Stimulated activated CD8-positive, alpha-beta memory T cell treated with anti-CD3 and anti-CD28 coated beads, Interleukin-7, amount 100 ng/mL, for 4 hours (primary cell): ENCODE measurements at places on chromosomes 2 and 18.

DNA sequence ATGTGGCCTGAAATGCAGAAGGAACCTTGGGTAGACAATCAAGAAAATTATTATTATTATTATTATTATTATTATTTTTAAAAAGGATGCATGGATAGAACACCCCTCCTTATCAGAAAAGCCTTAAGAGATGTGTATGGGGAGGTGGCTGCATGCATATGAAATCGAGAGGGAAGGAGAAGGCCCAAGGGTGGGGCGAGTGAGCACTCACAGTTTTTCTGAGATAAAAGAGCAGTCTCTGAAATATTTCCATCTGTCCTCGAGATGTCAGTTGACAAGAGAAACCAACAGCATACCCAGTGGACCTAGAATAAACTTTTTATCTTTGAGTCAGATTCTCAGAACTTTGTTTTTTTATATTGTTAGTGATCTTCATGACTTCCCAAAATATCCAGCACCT is 282.9 kb downstream of the GPD2 start:
- DNase-seq = no peak

GRCh38 chr2:227748079-227748478 is 2.4 kb downstream of the SCYGR8 start:
- DNase-seq = no peak

GRCh38 chr2:120510751-120511395 is 164.9 kb downstream of the INHBB start:
- no peak for DNase-seq

- DNase-seq = no peak
Measured at GRCh38 chr2:138321458-138321857, 180.1 kb upstream of the SPOPL start.

DNA sequence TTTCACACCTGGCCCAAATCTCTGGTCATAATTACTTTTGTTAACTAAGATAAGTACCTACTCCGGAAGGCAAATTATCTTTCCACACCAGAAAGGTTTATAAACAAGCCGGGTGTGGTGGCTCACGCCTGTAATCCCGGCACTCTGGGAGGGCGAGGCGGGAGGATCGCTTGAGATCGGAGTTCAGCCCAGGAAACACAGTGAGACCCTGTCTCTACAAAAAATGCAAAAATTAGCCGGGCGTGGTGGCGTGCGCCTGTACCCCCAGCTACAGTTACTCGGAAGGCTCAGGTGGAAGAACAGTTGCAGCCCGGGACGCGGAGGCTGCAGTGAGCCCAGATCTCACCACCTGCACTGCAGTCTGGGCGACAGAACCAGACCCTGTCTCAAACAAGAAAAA is 2.1 kb downstream of the PUM2 start:
- DNase-seq = no peak

- DNase-seq = no peak
Measured at GRCh38 chr2:237754626-237755248, 43.8 kb upstream of the RBM44 start.

DNA sequence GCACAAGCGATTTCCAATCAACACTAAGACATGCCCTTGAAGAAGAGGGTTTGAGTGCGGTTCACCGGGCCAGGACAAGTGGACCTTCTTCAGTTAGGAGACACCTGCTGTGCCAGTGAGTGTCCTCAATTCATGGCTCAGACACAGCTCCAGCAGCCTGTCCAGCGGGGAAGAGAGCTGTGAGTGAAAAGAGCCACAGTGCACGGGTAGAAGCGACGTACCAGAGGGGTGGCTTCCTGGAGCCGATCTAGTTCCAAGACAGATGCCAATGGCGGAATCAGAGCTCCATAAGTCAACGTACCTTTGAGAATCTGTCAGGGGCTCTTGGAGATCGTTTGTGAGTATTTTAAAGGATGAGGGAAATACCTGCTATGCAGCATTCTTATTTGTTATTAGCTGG is 119.9 kb upstream of the SALL3 start:
- no peak for DNase-seq

- DNase-seq = no peak
Measured at GRCh38 chr2:163182764-163183354, 344.3 kb upstream of the KCNH7 start.

GRCh38 chr2:189821953-189822748 is 37.9 kb downstream of the PMS1 start:
- no peak for DNase-seq

DNA sequence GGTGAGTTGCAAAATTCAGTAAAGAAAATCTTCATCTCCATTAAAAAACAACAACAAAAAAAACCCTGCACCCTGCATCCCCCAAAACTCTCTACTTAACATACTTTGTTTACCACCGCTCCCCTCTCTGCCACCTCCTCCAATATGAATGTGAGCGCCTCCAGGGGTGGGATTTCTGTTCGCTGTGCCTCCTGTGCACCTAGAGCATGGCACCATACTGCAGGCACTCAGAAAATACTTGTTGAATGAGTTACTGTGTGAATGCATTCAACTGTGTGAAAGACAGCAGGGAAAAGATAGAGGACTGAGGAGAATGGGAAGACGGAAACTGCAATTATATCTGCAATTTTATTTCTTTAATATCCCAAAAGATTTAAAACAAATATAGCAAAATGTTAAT is 4.5 kb downstream of the CEBPZ start:
- no peak for DNase-seq

- DNase-seq = no peak
Measured at GRCh38 chr2:165185633-165186032, 18.2 kb downstream of the SCN3A start.

DNA sequence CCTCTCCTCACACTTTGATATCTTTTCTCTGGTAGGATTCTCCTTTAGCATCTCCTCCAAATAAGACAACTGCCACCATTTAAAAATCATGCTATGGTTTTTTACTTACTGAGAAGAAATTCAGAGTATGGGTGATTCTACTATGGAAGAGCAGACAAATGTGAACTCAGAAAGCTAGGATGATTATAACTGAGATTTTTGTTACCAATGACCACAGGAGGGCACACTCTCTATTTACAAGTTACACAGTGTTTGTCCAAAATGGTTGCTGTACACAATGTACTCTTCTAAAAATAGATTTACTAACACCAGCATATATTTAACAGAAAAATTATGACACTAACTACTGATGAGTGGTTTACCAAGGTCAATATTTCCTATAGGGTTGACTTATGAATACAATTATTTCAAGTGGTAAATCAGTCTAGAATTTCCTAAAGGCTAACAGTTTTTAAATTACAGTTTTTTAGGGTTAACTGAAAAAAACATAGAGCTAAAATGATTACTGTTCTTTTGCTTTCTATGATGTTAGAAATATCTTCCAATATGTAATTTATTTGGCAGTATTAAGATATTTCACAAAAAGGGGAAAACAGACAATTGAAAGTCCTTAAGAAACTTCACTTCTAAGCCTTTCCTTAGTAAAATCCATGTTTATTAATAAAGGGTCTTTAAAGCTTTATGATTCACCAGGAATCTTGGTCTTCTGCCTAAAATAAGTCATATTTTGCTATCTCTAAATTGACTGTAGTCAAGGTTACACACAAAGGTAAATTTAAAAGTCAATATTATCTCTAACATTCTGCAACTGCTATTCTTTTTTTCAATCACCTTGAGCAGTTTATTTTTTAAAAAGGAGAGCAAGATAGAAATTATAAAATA is 57.2 kb downstream of the MAP4K3 start:
- DNase-seq = no peak
